Stimulated activated CD8-positive, alpha-beta memory T cell treated with anti-CD3 and anti-CD28 coated beads, Interleukin-12 subunit alpha, Interleukin-12 subunit beta, amount 100 ng/mL, for 4 hours (primary cell): ENCODE measurements at places on chromosomes 5 and 9.

DNA sequence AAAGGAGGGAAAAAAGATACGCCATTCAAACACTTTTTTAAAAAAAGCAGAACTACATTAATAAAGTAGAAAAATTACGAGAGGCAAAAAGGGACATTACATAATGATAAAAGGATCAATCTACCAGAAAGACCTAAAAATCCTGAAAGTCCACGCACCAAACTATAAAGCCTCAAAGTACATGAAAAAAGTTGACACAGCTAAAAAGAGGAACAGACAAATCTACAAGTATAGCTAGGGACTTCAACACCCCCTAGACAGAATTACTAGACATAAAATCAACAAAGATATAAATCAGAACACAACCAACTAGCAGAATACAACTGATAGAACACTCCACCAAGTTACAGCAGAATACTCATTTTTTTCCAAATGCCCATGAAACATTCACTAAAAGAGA is 11.1 kb downstream of the CAMSAP1 start:
- no peak for DNase-seq

GRCh38 chr9:32705059-32705458 is 69.6 kb upstream of the TAF1L start:
- no peak for DNase-seq

DNA sequence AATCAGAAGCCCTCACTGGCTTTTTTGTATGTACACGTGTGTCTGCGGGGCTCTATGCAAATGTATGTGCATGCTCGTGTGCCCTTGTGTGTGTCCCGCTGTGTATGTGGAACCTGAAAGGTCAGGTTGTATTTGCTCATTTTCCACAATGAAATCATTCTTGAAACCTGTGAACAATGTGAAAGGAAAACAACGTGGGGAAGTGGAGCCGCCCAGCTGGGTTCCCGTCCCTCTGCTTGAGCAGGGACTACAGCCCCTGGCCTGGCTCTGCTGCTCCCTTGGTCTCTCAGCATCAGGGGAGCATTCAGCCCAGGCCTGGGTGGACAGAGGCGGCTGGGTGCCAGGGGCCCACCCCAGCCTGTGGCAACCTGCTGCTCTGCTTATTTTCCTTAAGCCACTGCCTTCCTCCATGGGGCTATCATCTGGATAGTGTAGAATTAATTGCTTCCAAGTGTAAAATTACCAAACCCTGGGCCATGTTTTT is 3.0 kb downstream of the ECSCR start:
- no peak for DNase-seq

DNA sequence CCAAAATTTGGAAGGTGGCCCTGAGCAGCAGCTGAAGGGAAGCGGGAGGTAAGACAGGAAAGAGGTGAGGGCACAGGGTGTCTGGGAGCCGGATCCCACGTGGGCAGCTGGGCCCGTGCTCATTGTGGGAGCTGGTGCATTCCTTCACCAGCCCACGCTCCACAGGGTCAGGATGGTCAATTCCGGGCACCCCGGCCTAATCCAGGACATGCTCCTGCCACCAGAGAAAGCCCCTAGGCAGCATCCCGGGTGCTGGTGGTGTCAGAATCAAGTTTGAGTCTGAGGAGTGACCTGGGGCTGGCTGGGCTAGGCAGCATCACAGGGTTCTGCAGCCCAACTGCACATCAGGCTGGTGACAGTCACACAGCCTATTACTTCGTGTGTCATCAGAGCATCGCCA is 7.1 kb upstream of the PDCD6 start:
- no peak for DNase-seq

DNA sequence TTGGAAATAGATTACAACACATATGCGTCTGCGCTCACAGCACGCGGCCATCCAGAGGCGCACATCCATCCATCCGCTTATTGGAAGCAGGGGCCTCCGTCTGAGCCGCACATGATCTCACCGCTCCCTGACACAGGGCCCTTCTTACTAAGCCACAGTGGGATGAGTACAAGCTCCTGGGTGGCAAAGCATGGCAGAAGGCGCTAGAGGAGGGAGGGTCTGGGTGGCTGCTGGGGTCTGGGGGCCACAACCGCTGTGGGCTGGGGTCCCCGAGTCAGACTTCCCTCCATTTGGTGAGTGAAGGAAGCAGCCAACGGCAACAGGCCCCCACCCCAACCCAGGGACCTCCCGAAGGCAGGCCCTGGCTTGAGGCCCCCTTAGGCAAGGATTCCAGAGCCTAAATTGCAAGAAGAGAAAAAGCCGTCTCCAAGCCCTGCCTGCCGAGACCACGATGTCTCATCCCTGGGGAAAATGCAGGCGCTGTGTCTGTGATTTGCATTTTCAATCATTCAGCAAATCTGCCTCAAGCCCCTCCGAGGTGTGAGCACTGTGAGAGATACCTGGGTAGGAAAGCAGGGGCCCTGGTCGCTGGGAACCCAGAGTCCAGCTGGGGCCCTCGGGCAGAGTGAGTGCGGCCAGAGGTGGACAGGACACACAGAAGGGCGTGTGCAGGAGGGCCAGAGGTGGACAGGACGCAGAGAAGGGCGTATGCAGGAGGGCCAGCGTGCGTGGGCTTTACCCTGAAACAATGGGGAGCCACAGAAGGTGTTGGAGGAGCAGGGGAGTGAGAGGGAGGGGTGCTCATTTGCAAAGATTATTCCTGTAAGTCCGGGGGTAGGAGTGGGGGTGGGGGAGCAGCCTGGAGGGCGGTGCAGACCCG is 135.7 kb downstream of the OLFM1 start:
- no peak for DNase-seq

DNA sequence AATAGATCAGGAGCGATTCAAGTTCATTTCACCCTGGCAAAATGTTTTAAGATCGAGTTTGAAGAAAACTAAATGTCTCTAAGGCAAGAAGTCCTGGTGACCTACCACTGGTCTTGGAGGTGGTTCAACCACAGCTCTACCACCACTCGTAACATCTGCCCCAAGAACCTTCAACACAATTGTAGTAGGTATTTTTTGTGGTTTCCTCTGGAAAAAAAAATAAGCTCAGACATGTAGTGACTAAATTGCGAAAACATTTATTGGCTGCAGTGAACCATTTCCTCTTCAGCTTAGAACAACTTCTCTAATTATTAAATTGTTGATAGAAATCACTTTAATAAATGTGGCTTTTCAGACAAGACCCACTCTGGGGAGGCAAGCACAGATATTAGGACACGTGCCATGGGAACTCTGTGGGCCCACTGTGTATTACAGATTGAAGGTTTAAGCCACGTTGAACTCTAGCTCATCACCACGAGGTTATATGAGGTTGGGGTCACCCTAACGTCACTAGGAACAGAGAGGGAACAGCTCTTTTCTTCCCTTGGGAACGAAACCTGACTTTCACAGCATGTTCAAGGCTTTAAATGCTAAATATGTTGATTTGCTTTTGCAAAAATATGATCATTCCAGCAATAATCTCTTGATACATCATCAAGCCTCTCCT is 142.9 kb downstream of the HSD17B3 start:
- DNase-seq, result no peak

- DNase-seq, result no peak
Measured at GRCh38 chr5:35309365-35310130, 79.3 kb upstream of the PRLR start.

- DNase-seq, result no peak
Measured at GRCh38 chr5:123558762-123559433, 46.9 kb downstream of the CSNK1G3 start.

- DNase-seq, result no peak
Measured at GRCh38 chr9:32644698-32645097, 9.2 kb upstream of the TAF1L start.

DNA sequence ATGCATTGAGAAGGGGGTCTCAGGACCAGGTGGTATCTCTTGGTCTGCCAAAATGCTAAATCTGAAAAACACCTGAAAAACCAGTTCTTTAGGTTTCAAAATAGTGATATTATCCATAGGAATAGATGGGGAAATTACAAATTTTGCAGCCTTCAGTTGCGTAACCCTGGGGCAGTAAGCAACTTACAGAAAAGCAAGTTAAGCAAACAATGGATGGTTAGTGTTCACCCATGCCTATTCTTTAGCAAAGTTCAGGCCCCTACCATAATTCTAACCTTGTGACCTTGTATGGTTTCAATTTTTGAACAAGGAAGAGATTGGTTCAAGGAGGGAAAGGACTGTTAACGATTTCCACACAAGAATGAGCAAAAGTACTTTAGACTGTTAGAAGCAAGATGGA is 24.5 kb downstream of the GLRX start:
- no peak for DNase-seq

GRCh38 chr9:18137815-18138214 is 336.1 kb upstream of the ADAMTSL1 start:
- DNase-seq, result no peak

DNA sequence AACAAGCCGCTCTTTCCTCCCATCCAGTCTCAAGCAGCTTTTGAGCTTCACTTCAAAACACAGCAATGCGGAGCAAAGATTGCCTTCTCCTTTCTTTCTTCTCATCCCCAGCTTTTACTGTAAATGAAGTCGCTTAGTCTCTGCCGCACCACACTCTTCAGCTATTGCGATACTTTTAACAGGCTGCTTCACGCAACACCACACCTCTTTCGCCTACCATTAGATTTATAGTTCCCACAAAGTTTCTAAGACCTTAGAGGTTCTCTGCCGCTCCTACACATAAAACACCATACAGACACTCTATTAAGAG is 711 bp downstream of the PGGT1B start:
- DNase-seq, result no peak

GRCh38 chr9:92136184-92136858 is 21.1 kb upstream of the SPTLC1 start:
- no peak for DNase-seq

DNA sequence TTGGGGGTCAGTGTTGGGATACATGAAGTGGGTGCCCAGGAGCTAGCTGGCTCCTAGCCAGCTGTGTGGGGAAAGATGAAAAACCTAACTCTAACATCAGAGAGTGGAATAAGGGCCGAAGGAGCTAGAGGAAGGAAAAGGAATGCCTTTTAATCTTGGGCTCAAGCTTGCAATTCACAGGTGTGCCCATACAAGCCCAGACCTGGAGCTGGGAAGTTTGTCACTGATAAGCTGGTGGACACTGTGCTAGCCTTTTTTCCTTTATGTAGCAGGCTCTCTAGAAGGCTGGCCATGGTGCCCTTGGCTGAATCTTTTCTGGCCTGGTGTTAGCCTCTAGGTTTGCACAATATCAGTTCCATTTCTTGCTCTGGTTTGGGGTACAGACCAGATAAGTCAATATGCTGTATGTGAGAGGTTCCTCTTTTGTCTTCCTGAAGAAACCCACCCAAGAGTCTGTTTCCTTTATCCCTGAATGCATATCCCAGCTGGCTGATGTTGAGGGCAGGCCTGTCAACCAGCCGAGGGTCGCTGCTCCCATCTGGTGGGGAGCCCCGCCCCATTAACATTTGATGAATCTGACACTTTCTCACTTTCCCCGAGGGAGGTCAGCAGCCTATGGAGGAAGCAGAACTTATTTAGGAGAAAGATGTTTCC is 92.4 kb upstream of the CXCL14 start:
- no peak for DNase-seq

- DNase-seq, result no peak
Measured at GRCh38 chr9:89319015-89319905, 960 bp downstream of the SECISBP2 start.

DNA sequence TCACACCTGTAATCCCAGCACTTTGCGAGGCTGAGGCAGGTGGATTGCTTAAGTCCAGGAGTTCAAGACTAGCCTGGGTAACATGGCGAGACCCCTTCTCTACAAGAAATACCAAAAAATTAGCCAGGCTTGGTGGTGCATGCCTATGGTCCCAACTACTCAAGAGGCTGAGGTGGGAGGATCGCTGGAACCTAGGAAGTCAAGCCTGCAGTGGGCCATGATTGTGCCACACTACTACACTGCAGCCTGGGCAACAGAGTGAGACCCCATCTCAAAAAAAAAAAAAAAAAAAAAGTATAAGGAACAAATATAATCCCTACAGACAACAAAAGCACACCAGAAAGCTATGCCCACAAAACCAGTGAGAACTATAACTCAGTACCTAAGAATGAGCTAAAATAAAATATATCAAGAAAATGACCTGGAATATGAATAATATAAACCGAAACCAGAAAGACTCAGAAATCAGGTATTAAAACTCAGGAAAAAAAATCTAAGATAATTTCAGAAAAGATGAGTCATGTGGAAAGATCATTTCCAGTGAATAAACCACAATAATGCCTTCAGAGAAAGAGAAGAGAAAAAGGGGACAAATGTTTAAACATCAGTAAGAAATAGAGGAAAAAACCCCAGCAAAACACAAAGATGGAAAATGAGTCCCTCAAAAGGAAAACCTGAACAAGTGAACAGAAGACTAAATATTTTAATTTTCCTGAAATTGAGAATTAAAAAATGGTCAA is 57.4 kb downstream of the GOLPH3 start:
- no peak for DNase-seq

DNA sequence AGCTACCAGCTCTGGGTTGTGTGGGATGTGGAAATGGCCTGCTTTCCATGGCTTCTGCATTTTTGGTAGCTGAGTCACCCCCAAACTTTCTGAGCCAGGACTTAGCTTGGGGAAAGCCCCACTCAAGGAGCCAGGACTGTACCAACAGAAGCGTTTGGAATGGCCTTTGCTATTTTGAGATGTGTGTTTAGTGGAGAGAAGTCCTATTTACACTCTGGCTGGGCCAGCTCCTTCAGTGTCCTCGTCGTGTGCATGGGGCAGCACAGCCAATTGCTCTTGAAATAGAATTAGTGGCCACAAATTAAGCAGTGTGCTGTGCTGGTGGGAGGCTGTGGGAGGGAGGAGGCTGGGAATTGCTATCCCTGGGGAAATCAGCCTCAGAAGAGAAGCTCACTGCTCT is 51.6 kb downstream of the ENTREP1 start:
- no peak for DNase-seq

- no peak for DNase-seq
Measured at GRCh38 chr5:150026682-150027172, 26.2 kb downstream of the HMGXB3 start.

GRCh38 chr9:125462861-125463291 is 201.2 kb downstream of the GAPVD1 start:
- DNase-seq, result no peak
